Lower leg skin (tissue), 4 donors: ENCODE measurements at places on chromosomes 7 and 10.

GRCh38 chr10:101292194-101293006, 61.6 kb upstream of the BTRC start:
- no peak for DNase-seq

DNA sequence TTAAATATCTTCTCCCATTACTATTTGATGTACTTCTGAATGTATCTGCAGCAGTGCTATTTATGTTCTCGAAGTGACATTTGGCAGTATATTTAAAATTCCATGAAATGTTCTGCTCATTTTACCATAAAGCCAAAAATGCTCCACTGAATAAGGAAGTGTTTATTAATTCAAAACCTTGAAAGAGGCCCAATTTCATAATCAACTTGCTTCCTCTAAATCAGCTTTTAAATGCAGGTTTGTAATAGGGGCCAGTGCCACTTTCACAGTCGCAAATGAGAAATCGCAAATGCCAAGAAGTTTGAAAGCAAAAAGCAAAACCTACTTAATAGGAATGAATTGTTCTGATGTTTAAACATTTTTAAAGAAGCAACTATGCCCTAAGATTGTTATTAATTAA, 11.4 kb downstream of the NHLRC2 start:
- no peak for DNase-seq

GRCh38 chr7:95904099-95904498, 131.7 kb downstream of the DYNC1I1 start:
- DNase-seq, result peak; percentile 24

- DNase-seq, result no peak
Measured at GRCh38 chr10:125768219-125768855, 7.3 kb downstream of the MMP21 start.

DNA sequence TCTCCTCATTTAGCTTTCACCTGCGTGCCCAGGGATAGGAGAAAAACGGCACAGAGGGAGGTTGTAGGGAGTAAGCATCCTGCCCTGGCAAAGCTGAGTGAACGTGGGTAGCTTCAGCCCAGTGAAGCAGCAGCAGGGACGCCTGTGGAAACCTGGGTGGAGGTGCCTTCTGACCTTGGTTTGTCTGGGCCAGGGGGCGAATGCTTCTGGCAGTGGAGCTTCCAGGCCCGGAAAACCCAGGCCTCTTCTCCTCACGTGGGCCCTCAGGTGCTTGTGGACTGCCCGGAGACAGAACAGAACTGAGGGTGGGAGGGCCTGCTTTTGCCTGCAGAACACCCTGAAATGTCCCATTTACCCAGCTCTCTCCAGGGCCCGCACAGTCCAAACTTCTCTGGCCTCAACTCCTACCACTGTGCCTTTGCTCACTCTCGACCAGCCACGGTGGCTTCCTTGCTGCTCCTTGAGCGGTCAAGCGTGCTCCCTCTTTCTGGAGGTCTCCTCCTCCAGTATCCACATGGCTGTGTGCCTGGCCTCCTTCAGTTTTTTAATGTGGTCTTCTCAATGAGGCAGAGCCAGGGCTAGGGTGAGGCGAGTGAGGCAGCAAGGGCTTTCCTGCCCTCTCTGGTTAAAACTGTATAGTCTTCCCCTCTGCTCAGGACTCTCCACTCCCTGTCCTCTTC, 62.4 kb downstream of the TMEM209 start:
- DNase-seq, result no peak
